ENCODE measurements at places on chromosomes 11 and 22.

- no peak for DNase-seq
Measured at GRCh38 chr11:132042296-132042695, 671.9 kb downstream of the NTM start.

DNA sequence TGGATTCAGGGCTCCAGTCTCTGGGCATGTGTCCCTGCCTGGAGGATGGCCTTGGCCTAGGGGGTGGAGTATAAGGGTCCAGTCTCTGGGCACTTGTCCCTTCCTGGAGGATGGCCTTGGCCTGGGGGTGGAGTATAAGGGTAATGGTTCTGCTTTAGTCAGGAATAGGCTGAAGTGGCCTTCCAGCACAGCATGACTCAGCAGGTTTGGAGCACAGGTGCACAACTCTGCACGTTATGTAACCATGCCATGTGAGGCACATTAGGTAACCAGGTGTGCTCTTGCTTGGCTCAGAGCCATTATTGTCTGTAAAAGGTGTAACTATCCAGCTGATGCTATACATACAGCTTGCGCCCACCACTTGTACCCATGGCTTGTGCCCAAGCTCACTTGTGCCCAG, 48.4 kb upstream of the POLD3 start:
- no peak for DNase-seq

DNA sequence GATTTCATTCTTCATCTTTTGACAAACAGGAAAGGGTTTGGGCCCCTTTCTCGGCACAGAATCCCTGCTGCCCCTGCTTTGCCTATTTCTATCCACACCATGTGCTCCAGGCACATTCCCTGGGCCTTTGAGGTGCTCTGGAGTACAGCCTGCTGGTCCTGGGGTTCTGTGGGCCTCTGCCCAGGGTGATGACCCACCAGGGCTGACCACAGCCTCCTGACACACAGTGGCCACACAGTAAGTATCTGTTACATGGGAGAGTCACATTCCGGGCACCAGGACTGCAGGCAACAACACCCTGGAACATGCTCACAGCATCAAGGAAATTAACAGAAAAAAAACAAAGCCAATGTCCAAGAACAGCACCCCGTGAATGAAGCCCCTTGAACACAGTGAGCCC, 39.1 kb downstream of the SCUBE2 start:
- DNase-seq = no peak

GRCh38 chr11:19677381-19678080, 35.1 kb upstream of the NAV2 start:
- no peak for DNase-seq

DNA sequence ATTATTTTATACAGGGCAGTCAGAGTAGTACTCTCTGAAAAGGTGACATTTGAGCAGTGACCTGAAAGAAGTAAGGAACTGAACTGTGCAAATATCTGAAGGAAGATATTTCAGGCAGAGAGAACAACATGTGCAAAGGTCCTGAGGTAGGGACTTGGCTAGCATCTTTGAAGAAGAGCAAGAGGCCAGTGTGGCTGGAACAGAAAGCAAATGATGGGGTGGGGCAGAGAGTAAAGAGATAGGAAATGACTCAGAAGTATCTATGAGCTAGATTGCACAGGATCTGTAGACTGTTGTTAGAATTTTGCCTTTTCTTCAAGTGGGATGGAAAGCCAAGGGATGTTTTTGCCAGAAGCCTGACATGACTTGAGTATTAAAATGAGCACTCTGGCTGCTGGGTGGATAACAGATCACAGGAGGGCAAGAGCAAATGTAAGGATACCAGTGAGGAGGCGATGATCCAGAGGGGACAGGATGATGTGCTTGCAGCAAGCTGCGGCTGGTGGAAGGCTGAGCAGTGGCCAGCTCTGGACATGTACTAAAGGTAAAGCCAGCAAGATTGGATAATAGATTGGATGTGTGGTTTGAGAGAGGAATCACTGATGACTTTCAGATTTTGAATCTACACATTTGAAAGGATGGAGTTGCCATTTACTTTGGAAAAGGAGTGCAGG, 33.2 kb upstream of the TTC12 start:
- no peak for DNase-seq
